M059J (cell line): ENCODE measurements at places on chromosomes 2 and 18. TPM values are rescaled to one million over a fixed set of nuclear protein-coding genes. Genes with fewer than 3 reads are reported as not detected.

DNA sequence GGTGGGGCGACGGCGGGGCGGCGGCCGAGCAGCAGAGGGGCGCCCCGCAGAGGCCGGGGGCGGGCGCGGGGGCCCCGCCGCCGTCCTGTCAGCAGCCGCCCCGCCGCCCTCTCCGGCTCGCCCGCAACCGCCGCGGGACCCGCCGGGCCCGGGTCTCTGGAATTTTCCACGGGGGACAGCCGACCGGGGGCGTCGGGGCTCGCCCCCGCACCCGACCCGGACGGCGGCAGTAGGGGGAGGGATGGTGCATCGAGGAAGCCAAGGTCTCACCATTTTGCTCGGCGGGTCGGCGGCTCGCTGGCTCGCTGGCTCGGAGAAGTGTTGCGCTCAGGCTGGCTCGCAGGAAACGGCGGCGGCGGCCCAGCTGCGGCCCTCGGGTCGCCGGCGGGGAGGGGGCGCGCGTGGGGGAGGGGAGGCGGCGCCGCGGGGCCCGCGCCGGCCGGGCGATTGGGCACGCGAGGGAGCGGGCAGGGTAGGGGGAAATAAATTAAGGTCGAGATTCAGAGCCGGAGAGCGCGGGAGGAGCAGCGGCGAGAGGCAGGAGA lies 405 bp downstream of the PPP3R1 start:
- DNase-seq, result no peak

- no peak for DNase-seq
These were observed 1229.0 kb upstream of the NRXN1 start for GRCh38 chr2:52260904-52261303.

The COL3A1 gene
- 88.9 and 103 TPM in 2 replicates for total RNA-seq

DNA sequence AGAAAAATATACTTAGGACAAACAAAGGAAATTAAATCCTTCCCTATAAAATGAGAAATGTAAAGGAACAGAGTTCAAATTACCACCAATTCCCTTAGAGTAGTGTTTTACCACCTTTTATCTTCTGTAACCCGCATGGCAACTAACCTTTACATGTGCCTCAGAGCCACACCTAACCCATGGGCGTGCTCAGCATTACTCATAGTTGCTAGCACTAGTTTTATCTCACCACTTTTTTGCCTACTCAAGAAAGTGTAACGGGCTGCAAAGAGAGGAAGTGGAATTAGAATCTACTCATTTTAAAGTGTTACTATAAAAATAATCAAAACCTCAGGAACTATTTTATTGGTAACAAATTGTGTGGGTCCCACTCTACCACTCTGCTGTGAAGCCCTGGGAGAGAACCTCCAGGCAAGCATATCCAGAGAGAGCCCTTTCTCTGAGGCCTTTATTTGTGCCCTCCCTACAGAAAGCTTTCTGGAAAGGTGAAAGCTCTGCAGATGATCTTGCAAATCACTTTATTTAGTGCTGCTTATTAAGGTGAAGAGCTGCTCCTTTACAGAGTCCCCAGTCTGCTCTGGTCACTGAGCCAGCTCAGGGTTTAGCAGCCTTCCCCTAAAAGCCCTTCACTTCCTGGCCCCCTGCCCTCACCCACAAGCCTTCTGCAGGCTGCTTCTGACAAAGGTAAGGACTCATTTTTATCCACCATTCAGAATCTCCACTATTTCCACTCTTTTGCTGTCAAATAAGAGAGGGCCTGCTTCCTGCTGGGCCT lies 98.8 kb downstream of the TRABD2A start:
- peak; percentile 21 for DNase-seq

DNA sequence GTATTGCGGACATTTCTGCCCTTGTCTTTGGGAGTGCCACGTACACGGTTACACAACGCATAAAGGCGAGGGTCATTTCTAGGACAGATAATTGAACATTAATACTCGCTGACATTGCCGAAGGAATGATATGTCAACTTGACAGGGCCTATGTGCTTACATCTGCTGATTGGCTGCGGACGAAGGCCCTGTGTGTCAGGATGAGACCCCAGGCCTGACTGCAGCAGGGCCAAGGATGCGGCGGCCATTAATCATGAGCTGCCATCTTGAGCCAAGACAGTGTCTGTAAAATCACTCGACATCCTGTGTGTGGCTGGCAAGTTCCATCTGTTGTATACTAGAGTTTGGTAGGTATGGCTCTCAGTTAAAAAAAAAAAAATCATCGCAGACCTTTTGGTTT lies 96.6 kb downstream of the MEIS1 start:
- no peak for DNase-seq

GRCh38 chr2:181138816-181139215 lies 158.4 kb downstream of the UBE2E3 start:
- peak; percentile 53 for DNase-seq

The CROCC2 gene
- total RNA-seq, result not detected in 2 replicates

DNA sequence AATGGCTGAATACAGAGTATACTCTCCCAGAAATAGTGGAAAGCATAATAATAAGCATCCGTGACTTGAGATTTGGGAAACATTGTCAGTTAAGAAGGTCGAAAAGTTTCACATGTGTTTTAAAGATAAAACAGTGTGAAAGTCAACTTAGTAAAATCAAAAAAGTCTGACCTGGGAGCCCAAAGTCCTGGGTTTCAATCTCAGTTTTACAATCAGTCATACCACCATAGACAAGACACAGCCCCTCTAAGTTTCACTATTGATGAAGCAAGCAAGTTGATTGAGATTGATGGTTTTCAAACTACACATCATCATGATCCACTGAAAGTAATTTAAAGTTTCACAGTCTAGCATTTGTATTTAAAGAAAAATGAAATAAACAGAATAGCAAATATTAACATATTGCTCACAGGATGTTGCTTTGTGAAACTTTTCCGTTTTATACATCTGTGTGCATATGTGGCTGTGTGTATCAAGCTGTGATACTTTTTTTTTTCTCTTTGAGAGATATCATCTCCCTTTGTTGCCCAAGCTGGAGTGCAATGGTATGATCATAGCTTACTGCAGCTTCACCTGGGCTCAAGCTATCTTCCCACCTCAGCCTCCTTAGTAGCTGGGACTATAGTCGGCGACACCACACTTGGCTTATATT lies 71.1 kb downstream of the PIK3C3 start:
- no peak for DNase-seq

The TEKT4 gene
- not detected in 2 replicates for total RNA-seq

DNA sequence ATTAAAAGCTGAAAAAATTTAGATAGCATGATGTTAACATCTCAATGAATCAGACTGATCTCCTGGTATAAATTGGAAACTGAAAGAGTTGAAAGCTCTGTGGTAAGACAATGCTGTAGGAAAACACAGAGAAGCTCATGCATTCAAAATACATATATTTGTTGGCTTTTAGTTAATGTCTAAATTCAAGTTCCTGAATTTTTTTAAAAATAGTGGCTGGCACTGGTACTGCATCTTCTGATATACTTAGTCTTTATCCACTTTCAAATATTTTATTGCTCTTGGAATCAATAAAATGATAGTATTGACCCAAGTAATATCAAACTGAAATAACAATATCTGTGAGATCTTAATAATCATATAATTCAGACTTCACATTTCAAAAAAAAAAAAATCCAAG lies 151.4 kb upstream of the FIGN start:
- DNase-seq, result no peak

The HOXD9 gene
- total RNA-seq, result 0.57 and 0.86 TPM in 2 replicates

DNA sequence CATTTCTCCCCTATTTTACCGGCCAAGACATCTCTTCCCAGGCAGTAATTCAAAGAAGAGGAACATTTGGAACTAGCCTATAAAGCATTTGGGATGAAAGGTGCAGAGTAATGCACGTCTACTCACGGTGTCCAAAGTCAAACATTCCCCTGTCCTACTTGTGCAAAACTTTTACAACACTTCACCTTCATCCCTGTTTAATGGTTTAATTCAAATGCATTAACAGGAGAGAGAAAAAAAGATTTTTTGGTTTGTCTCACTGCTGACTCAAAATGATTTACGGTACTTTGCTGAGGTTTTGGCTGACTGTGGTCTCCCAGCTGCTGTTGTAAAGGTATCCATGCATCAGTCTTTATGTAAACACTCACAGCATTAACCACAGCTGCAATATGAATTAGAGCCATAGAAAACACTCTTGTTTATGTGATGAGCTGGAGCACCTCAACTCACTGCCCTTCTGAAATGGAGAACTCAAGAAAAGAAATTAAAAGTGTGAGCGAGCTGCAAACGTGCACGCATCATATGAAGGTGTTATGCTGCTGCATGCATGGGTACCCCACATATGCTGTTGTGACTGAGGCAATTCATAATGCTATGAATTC lies 220.5 kb downstream of the PIEZO2 start:
- peak; percentile 88 for DNase-seq

The CNDP1 gene
- not detected in 2 replicates for total RNA-seq

- DNase-seq, result peak; percentile 96
These were observed 156.4 kb downstream of the DSEL start for GRCh38 chr18:67359873-67360838.

The ZNF892 gene
- 1.6 and 2.7 TPM in 2 replicates for total RNA-seq

- DNase-seq, result no peak
These were observed 88.9 kb downstream of the FEZ2 start for GRCh38 chr2:36509075-36509474.

The PLGLB1 gene
- 0.49 TPM in 1 of 2 replicates, not detected in the other for total RNA-seq

The RTP5 gene
- not detected in 2 replicates for total RNA-seq

The NEB gene
- total RNA-seq, result not detected in 2 replicates

The MAB21L4 gene
- total RNA-seq, result not detected in 2 replicates

DNA sequence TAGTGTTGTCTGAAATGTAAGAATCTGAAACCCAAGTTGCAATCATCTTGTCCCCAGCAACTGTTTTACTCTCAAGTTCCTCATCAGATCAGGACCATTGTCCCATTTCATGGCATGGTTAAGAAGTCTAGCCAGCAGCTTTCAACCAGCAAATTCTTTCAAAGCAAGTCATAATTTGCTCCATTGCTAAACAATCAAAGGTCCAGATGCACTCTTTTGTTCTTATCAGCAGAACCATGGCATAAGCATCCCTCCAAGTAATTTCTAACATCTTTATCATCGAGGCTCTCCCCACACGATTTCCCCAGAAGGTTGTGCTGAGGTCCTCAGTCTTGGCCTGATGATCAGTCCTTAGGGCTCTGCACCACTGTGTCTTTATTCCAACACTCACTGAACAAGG lies 67.5 kb upstream of the APCDD1 start:
- DNase-seq, result no peak

GRCh38 chr2:4678927-4679326 lies 975.6 kb downstream of the DCDC2C start:
- DNase-seq, result no peak

DNA sequence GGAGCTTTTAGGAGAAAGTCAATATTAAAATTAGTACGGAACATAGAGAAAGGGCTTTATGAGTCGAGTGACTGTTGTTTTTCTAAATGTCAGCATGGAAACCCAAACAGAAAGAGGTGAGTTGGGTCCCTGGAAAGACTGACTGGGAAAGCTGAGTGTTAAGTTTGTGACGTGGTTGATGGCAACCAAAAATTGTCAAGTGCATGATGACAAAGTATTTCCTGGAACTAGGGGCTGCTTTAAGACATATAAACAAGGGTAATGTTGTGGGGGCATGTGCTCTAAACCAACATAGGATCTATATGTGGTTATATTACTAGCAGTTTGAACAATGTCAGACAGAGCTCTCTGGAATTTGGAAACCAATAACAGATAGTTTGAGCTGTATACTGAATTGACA lies 50.9 kb upstream of the GPD2 start:
- no peak for DNase-seq

GRCh38 chr18:47931718-47932103 lies 1.3 kb upstream of the SMAD2 start:
- DNase-seq, result peak; percentile 36

DNA sequence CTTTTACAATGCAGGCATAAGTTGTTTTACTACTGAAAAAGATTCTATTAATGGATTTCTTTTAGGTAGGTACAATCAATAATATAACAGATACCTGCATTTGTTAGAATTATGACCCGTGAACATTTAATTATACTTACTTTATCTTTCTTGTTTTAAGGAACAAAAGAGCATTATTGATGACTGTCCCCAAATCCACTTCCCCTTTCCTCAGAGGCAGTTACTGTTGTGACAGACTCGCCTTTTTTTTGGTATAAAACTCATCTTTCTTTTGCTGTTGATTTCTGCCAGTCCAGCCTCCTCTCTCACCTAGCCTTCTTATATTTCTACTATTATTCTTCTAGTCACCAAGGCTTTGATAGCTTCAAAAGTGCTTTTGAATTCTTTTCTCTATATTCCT lies 12.1 kb downstream of the ACTR3 start:
- no peak for DNase-seq

- no peak for DNase-seq
These were observed 233.8 kb upstream of the SKOR2 start for GRCh38 chr18:47485221-47485797.

DNA sequence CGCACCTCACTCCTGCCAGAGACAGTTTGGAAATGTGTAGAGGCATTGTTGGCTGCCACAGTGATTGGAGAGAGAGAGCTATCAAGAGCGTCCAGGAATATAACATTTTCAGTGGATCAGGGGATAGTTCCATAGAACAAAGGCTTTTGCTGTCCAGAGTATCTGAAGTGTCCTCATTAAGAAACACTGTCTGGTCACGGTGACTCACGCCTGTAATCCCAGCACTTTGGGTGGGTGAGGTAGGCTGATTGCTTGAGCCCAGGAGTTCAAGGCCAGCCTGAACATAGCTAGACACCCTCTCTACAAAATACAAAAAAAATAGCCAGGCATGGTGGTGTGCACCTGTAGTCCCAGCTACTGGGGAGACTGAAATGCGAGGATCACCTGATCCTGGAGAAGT lies 231.1 kb downstream of the MBD5 start:
- no peak for DNase-seq

GRCh38 chr2:33344230-33344629 lies 132.2 kb upstream of the RASGRP3 start:
- no peak for DNase-seq
